Stimulated activated CD8-positive, alpha-beta memory T cell treated with anti-CD3 and anti-CD28 coated beads, Interleukin-2, amount 100 ng/mL, for 48 hours (primary cell): ENCODE measurements at places on chromosomes 11 and 22.

- no peak for DNase-seq
Measured at GRCh38 chr11:112829971-112830654, 131.1 kb upstream of the NCAM1 start.

DNA sequence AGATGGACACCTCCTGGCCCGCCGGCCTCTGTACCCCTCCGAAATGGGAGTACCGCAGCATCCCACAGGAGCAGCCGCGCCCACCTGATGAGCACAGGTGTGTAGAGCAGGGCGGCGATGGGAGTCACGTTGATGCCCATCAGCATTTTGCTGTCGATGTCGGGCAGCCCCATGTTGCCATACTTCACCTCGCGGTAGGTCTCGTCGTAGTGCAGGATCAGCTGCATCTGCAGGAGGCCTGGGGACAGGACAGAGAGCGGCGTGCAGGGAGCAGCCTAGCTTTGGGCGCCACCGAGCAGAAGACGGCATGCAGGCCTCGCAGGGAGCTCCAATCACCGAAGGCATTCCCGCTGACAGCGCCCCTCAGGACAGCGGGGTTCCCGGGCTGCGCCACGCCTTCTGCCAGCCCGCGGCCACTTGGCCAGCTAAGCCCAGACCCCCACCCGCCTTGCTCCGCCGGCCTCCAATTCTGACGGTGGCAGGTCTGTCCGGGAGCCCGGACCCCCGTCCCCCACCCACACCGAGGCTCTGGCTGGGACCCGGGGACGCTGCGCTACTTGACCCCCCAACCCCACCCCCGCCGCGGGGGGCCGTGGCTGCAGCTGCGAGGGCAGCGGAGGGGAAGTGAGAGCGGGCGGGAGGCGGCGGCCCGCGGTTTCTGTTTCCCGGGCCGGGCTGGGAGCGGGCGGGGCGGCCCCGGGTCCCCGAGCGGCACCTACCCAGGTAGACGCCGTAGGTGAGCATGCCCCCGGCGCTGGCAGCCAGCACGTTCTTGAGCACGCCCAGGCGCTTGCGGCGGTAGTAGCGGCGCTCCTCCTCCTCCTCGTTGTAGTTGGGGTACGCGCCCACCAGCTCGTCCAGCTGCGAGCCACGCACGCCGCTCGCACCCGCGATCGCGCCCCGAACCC lies 705 bp downstream of the UNC93B1 start:
- DNase-seq: peak; percentile 10

GRCh38 chr11:131533149-131533548 lies 162.7 kb downstream of the NTM start:
- DNase-seq: no peak

DNA sequence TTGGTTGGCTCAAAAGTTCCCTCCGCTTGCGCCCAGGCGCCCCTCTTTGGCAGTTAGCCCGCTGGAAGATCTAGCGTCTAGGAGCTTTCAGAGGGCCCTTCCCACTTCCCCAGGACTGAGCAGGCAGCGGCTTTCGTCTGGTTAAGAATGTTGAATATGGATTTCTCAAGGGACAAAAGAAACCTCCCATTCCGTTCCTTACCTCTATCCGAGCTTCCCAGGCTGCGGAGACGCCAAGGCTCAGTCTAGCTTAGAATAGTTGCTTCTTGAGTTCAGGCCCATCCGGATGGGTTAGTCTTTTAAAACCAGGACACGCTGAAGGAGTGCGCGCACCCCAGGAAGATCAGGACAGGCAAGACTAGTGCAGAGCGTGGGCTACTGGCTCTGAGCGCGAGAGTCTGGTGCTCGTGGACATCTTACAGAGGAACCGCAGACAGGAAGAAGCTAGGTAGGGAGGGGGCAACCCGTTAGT lies 1.6 kb downstream of the NELL1 start:
- DNase-seq: no peak

GRCh38 chr11:2690596-2691354 lies 9.0 kb downstream of the KCNQ1OT1 start:
- no peak for DNase-seq

DNA sequence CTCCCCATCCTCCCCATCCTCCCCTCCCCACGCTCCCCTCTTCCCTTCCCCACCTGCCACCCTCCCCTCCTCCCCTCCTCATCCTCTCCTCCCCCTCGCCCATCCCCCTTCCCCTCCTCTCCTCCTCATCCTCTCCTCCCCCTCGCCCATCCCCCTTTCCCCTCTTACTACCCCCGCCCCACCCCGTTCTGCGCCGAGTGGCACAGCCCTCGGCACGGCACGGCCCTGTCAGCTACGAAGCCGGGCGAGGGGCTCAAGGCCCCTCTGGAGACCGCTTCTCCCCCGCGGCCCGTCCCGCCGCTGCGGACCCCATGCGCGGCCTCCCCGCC lies 449.9 kb downstream of the OPCML start:
- no peak for DNase-seq

- DNase-seq: no peak
Measured at GRCh38 chr11:122163053-122163819, 47.2 kb upstream of the BLID start.

DNA sequence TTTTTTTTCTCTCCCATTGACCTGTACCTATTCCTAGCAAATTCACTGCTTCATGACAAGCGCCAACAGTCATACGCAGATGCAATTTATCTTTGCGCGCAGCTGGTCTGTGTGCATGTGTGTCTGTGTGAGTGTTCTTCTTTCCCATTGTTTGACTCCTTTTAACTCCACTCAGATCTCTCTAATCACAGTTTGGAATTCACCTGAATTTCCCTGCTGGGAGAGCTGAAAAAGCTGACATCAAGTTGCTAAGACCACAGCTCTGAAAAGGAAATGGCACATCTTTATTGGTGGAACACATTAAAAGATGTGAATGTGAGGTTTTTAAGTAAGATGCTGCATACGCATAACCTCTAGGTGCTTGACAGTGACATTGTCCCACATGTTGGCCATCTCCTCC lies 187.4 kb upstream of the MTMR2 start:
- no peak for DNase-seq

DNA sequence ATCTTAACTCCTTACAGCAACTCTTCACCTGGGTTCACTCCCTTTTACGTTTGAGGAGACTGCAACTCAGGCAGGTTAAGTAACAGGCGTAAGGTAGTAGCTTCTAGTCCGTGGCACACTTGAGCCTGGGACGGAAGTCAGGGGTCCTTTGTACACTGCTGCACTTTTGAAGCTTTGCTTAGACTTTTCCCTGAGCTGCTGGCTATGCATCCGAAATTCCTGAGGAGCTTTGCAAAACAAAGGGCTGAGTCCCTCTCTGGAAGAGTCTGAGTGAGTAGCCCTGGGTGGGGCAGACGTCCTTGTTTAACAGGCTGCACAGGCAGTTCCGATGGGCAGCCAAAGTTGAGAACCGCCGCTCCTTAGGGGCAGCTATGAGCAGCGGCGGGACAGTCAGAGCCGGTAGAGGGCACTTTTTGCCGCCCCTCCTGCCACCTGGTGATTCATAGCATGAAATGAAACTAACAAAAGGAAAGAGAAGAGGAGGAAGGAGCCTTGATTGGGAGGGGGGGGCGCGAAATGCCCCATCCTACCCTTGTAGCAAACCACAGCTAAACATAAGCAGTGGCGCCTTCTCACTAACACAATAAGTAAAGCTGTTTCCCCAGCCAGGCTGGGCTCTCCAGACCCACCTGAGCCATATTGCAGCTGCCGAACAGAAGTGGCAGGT lies 1.4 kb downstream of the TMEM109 start:
- peak; percentile 52 for DNase-seq

DNA sequence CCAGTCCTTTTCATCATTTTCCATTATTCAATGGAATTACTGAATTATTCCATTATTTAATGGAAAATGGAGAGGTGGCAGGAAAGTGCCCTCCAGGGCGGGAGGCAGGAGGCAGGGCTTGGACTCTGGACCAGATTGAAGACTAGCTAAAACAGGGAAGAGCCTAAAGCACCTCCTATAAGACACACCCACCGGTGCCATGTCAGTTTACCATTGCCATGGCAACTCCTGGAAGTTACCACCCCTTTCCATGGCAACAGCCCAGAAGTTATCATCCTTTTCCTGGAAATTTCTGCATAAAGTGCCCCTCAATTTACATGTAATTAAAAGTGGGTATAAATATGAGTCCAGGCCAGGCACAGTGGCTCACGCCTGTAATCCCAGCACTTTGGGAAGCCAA lies 443.7 kb downstream of the TBC1D22A start:
- DNase-seq: no peak

- no peak for DNase-seq
Measured at GRCh38 chr11:67410369-67410831, 5.1 kb upstream of the CARNS1 start.

DNA sequence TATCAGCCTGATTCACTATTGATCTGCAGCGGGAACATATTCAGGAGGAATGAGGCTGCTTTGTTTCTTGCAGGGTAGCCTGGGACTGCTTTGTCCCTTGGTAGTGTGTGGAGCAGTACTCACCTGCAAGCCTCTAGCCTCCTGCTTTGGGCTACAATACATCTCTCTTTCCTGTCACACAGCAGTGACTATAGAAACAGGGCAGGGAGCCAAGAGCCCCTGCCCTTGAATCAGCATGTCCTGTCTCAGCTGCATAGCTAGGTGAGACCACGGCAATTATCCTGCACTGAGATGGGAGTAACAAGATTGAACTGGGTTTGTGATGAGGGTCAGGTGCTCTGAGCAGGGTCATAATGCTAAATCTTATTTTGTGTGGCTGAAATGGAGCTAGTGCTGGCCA lies 191.9 kb downstream of the NELL1 start:
- DNase-seq: no peak

DNA sequence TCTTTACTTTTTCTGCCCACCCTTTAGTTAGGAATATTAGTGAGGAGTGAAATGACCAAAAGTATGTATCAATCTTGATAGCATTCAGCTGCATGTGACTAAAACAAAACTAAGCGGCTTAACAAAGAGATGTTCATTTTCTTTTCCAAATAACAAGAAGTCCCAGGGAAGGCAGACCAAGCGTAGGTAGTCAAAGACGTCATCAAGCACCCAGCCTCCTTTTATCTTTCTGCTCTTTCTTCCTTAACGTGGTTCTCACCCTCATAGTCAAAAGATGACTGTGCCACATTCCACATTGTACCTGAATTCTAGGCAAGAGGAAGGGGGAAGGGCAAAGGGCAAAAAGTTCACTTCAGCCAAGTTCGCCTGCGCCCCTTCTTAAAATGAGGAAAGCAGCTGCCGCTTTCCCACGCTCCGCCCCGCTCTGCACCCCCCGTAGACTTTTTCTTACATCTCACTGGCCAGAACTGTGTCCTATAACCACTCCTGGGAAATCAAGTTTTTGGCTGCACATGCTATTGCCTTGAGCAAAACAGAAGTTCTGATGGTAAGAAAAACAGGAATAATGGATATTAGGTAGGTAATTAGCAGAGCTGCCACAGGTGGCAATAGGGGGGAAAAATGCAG lies 14.6 kb upstream of the PGM2L1 start:
- DNase-seq: no peak

GRCh38 chr11:19951558-19952115 lies 208.6 kb downstream of the DBX1 start:
- DNase-seq: no peak

DNA sequence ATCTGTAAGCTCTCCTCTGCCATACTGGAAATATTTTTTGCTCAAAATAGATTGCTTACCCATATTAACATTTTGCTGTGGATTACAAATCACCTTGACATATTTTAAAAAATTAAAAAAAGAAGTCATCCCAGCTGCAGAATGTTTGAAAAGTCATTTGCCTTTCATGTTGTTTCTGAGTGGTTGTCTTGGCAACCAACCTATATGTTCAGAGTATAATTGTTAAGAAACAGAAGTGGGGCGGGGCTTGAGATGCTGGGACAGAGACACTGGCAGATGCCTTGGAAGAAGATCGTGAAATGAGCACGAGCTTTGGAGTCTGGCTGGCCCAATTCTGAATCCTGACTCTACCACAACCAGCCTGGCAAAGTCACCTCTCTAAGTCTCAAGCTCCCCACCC lies 348.2 kb downstream of the LARGE1 start:
- no peak for DNase-seq

- DNase-seq: no peak
Measured at GRCh38 chr22:32323513-32324164, 34.0 kb upstream of the RFPL3 start.

- DNase-seq: no peak
Measured at GRCh38 chr11:125111001-125111342, 454 bp downstream of the TMEM218 start.

DNA sequence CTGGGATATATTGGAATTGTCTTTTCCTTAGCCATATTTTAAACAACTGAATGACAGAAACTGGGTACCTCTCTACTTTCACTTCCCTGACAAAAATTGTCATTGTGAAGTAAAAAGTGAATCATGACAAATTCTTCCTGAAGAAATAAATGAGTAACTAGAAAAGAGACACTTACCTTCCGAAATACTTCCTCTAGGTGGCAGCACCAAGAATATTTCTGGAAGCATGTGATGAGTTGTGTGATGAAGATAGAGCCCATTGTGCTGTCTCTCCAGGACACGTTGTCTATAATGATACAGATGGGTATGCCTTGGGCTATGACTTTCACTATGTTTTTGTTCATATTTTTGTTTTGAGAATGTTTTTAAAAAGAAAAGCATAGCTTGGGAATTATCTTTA lies 21.5 kb downstream of the CASP4 start:
- DNase-seq: no peak

GRCh38 chr11:20134991-20135736 lies 25.1 kb downstream of the DBX1 start:
- no peak for DNase-seq

DNA sequence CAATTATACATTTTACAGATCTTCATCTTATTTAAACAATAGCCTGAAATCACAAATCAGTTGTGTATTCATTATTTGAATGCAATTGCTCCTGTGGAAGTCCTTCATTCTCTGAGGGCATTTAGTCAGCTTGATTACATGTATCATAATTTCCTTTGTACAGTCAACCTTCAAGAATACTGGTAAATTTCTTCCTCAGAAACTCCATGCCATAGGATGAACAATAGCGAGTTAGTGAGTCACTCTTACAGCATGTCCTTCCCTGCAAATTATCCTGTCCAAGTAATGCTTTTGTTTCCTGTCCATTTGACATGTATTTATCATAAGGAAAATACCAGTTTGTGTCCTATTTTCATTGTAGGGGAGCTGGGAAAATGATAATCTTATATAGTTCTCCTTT lies 3.8 kb downstream of the OR10S1 start:
- no peak for DNase-seq

DNA sequence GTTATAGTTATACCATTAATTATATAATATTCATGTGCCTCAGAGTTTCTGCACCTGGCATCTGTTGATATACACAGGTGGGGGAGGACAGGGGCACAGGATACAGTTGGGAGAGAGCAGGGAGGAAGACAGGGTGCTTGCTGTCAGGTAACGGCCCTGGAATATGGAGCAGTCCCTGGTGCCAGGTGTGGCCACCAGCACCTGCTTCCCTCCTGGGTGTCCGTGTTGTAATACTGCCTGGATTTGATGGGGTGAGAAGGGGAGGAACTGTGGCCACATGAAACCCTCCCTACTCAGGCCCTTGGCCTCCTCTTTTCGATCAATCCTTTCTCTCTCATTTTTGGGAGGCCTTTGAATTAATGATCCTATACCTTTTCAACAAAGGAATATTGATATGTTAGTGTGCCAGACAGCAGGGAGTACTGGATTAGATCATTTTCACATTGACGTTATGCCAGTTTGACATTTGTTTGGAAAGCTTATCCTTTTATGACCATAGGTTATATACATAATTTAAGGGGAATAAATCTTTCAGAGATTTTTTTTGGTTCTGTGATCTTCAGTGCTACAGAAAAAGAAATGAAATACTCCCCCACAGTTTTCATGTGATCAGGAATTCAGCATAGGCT lies 88.6 kb downstream of the TEAD1 start:
- no peak for DNase-seq

- no peak for DNase-seq
Measured at GRCh38 chr11:96207459-96208449, 135.2 kb downstream of the MAML2 start.

GRCh38 chr11:119218141-119218878 lies 12.2 kb downstream of the CBL start:
- DNase-seq: no peak

GRCh38 chr11:70732881-70733196 lies 334.5 kb downstream of the CTTN start:
- DNase-seq: no peak
